ENCODE measurements at places on chromosomes 2 and 18.

DNA sequence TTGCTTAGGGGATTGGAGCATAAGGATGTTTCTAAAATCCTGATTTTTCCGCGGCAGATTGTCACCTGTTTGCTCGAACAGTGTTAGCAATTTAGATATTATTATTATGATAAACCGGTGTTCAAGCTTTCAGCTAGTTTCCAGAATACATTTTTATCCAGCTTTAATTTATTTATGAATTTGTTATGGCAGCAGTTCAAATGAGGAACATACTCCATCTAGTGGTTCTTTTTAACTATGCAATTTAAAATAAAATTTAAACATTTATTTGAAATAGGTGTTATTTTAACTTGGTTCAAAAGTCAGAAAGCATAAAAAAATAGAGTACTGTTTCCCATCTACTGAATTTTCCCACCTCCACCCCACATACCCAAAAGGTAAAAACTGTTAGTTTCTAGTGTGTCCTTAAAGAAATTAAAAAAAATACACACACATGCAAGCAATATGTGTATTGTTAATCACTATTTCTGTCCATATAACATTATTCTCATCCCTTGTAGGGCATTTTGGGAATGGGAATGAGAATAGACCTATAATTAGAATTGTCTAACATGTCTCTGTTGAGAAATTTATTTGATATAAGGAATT, 23.2 kb downstream of the ACOXL start:
- no peak for DNase-seq

- no peak for DNase-seq
Measured at GRCh38 chr2:31232586-31232985, 1.4 kb upstream of the EHD3 start.

- no peak for DNase-seq
Measured at GRCh38 chr2:15640261-15640711, 48.6 kb downstream of the DDX1 start.

DNA sequence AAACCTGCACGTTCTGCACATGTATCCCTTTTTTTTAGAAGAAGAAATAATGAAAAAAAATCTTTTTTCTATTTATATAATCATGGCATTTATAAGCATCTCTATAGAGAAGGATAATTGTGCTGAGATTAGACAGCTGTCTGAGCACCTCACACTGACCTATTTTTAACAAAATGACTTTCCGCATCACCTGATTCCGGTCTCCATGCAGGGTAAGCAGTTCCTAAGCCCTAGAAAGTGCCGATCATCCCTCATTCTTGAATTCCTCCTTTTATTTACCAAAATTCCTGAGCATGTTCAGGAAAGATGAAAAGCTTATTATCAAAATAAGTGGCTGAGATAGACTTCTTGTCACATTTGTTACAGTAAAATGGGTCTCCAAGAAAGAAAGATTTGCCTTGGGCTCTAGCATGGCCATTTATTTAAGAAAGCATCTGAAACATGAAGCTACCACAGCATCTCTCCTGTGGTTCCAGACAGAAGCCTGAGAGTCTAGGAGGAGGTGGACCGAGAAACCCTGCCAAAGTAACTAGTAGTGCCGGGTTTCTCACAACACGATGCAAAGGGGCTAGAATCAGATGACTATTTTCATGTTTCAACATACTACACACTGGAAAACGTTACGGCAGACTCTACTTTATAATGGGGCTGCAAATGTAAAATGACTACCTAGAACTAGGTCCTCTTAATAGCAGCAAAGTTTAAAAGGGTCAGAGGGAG, 670 bp downstream of the GKN1 start:
- DNase-seq = no peak

DNA sequence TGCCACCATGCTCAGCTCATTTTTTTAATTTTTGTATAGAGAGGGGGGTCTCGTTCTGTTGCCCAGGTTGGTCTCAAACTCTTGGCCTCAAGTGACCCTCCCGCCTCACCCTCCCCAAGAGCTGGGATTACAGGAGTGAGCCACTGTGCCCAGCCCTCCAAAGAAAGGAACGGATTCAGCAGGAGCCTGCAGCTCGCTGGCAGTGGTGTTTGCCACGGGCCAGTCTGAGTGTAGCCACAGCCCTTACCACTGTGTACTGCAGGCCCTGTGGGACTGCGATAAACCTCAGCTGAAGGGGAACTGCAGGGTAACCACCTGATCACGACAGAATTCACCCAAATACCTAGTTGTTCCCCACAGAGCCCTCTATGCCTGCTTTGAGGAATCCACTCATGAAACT, 6.8 kb downstream of the COPS9 start:
- DNase-seq = no peak

DNA sequence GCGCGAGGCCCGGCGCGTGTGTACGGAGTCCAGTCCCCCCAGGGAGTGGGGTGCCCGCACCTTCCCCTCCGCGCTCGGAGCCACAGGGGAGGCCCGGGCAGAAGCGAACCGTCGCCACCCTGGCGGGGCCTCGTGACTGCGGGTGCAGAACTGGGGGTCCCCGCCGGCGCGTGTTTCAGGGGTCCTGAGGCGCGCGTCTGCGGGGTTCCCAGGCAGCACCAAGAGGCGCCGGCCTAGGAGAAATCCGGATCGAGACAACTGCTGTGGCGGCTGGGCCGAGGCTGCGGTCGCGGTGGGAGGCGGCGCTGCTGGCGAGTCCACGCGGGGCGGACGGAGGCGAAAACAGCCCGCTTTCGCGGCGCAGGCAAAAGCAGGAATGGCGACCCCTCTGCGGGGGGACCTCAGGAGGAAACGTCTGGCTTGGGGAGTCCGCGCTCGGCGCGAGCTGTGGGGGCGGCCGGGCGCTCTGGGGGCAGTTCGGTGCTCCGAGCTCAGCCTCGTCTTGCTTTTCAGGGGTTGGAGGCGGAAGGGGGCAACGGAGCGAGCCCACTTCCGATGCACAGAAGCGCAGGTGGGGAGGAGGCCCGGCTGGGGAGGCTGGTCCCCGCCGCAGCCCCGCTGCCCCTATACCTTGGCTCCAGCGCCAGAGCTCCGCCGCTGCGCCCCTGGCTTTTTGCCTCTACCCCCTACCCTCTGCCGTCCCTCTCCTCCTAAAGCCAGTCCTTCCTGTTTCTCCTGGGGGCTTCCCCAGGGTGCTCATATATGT, 81.5 kb upstream of the LDLRAD4 start:
- DNase-seq = no peak

DNA sequence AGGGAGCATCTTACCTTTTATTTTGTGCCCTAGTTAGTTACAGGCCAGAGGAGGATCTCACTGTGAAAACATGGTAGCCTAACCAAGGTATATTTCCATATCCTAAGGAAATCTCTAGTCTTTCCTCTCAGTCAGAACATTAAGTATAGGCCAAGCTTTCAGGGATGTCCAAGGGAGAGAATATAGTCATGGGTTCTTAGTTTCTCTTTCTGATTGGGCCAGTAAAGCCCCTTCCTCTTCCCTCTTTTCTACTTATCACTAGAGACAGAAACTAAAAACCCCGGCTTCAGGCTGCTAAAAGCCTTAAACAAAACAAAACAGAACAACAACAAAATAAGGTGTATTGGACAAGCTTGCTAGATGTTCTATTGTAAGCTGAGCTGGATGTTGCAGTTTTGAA, 44.3 kb upstream of the TNFRSF11A start:
- no peak for DNase-seq
